ENCODE measurements at places on chromosomes 7 and 10. TPM values are rescaled to one million over a fixed set of nuclear protein-coding genes. Genes with fewer than 3 reads are reported as not detected.
A peak's percentile ranks its signal among the peaks of the same experiment; 100 is the strongest.

DNA sequence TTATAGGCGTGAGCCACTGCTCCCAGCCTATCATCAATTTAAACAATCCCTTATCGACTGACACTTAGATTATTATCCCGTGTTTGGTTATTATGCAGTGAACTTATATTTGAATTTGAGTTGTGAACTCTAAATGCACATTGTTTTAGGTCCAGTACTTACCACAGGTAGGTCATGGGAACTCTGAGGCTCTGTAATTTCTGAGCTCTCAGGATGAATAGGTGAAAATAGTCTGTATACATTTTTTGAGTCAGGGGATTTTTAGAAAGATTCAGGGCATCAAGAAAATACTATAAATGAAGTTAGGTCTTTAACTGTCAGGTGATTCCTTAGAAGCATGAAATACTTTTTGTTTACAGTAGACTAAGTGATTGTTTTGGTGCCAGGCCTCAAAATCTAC, 8.8 kb downstream of the CCDC136 start:
- no peak for DNase-seq

DNA sequence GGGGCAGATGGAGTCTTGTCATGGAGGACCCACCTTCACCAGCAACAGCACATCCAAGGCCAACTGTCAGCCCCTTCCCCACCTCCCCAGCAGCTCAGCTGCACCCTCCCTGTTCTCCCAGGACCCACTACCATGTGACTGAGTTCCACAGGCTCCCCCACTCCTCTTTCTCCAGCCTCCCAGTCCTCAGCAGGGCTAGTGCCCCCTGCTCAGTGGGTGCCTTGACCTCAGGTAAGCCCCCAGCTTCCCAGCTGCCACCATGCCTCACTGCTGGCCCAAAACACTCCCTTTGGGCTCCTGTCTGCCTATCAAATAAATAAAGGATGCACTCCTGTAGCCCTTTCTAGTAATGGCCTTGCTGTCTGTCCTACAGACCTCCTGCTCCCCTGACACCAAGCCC, 174.4 kb downstream of the SLIT1 start:
- DNase-seq, result no peak

DNA sequence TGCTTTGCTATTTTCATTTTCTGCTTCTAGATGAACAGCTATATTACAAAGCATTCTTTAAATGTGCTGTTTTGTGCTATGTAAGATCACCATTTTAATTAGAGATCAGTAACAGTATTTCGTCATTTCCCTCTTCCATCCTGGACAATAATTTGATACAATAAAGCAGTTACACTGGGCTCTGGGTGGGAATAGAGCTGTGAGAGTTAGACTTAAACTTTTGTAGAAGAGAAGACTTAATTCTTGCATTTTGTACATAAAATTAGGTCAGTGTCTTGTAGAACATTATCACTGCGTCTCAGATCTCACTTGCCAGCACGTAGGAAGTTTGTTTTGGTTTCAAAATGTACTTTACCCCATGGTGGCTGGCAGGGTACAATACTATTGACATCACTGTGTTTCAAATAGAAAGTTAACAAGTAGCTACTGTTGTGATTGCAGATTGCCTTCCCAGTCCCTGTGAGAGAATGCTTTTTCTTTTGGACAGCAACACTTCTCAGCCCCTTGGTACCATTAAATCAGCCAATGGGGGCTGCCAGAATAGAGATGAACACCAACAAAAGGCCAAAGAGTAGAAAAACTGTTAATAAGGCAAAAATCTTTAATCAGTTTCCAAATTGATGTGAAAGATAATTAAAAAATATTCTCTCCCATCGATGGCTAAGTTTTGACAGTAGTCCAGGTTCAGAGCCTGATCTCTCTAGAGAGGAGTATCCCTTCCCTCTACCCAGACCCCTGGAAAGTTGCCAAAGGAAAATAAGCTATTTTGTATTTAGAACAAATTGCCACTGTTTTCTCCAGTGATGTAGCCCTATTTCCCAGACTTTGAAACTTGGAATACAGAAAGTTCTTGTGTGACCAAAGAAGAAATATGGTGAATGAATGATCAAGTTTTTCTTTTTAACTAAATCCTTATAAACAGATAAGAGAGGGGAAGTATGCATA, 35.1 kb downstream of the SMNDC1 start:
- no peak for DNase-seq

GRCh38 chr7:13770305-13770704, 219.2 kb downstream of the ETV1 start:
- DNase-seq, result peak; percentile 11

DNA sequence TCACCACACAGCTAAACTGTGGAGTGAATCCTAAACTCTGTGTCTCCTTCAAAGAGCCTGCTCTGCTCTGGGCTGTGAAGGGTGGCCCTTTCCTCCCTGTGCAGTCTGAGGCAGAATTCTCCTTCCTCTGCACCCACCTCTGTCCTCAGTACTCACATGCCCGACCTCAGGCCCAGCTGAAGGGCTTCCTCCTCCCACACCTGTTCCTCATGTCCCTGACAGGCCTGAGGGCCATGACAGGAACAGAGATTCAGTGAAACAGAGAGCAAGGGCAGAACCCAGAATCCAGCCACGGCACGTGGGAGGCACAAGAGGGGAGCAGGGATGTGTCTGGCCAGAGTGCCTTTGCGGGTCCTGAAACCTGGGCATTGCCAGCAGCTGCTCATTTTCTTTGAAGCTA, 13.9 kb downstream of the CREB3L2 start:
- no peak for DNase-seq

GRCh38 chr7:37208528-37208927, 240.1 kb downstream of the ELMO1 start:
- peak; percentile 28 for DNase-seq

- no peak for DNase-seq
Observed at GRCh38 chr7:29454899-29455451, 108.7 kb upstream of the PRR15 start.

GRCh38 chr7:28980451-28981160, 22.5 kb upstream of the TRIL start:
- peak; percentile 49 for DNase-seq

GRCh38 chr7:140881507-140882228, 43.1 kb downstream of the BRAF start:
- DNase-seq, result no peak

GRCh38 chr7:27430105-27430504, 187.5 kb downstream of the EVX1 start:
- DNase-seq, result no peak

DNA sequence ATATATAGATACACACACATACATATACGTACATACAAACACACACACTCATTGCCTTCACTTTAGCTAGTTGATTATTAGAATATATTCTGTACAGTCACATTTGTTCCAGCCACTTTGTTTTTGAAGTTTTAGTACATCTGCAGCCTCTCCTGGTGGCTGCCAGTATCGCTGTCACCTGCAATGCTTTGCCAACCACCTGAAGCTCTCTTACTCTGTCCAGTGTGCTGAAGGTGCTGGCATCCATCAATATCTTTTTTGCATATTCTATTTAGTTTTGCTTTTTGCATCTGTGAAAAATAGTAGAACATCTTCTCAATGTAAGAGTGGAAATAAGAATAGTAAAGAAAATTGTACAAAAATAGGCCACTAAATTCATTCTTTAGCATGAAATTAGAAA, 388.6 kb downstream of the EXOC4 start:
- DNase-seq, result no peak

GRCh38 chr10:49161411-49161997, 26.7 kb downstream of the TMEM273 start:
- DNase-seq, result peak; percentile 17

HOXA10 gene
- polyA plus RNA-seq, result 0.18 TPM

EIF4EBP2 gene
- 23.6 TPM for polyA plus RNA-seq

SYNPO2L gene
- polyA plus RNA-seq, result not detected

GBX1 gene
- polyA plus RNA-seq, result not detected

C7orf57 gene
- polyA plus RNA-seq, result 1.1 TPM

PTPN20 gene
- polyA plus RNA-seq, result not detected

CTTNBP2 gene
- 1.1 TPM for polyA plus RNA-seq

TMEM229A gene
- not detected for polyA plus RNA-seq

ADAMTS14 gene
- 0.15 TPM for polyA plus RNA-seq

CNOT4 gene
- 10.9 TPM for polyA plus RNA-seq

NEUROD6 gene
- polyA plus RNA-seq, result not detected
